ENCODE measurements at places on chromosomes 11 and 22. TPM values are rescaled to one million over a fixed set of nuclear protein-coding genes. Genes with fewer than 3 reads are reported as not detected.
A peak's percentile ranks its signal among the peaks of the same experiment; 100 is the strongest.

The CSNK2A3 gene
- not detected for total RNA-seq

The NPTXR gene
- 2.8 TPM for total RNA-seq

The GRIK4 gene
- 2.5 TPM for total RNA-seq

The OR52E8 gene
- not detected for total RNA-seq

The APOBEC3B gene
- 1.9 TPM for total RNA-seq

The MAPK8IP2 gene
- total RNA-seq: 0.83 TPM

The NAALAD2 gene
- total RNA-seq: 1.7 TPM

The SLC15A3 gene
- total RNA-seq: 8.4 TPM

The SCGB1D2 gene
- not detected for total RNA-seq

The XRCC6 gene
- 130 TPM for total RNA-seq

The FGF3 gene
- not detected for total RNA-seq

The PATZ1 gene
- 12.4 TPM for total RNA-seq

The MPPED1 gene
- not detected for total RNA-seq

DNA sequence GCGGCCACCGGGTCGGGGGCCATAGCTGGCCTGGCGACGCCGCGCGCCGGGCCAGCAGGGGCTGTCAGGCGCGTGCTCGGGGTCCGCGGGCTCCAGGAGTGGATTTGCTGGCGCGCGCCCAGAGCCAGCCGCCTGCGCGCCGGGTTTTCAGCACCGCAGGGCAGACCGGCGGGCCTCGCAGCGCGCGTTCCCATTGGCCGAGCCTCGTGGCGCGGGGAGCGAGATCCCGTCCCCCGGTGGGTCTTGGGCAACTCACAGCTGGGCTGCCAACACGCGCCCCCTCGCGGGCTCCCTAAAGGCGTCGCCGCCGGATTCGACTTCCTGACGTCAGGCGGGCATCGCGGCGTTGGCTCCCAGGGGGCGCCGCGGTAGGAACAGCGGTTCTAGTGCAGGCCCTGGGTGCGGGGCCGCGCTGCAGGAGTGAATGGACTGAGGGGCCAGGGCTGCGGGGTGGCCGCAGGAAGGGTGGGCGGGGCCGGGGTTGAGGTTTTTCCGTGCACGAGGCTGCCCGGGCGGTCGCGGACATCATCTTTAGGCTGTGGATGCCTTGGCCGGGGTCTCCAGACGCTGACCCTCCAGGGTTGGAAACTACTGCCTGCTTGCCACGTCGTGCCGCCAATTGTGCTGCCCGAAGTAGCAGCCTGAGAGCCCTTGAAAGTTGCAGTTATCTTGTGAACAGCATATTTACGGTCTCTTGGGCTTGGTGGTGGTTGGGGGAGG, at the start of gene FADS1:
FADS1 (minus strand) TSS at position 268 of the 720 bp plus-strand sequence; CDS start at position 194, 74 bp downstream.
- DNase-seq: peak; percentile 89
- H3K36me3 ChIP-seq: peaks cover 4% of the 10 kb centered on the region

DNA sequence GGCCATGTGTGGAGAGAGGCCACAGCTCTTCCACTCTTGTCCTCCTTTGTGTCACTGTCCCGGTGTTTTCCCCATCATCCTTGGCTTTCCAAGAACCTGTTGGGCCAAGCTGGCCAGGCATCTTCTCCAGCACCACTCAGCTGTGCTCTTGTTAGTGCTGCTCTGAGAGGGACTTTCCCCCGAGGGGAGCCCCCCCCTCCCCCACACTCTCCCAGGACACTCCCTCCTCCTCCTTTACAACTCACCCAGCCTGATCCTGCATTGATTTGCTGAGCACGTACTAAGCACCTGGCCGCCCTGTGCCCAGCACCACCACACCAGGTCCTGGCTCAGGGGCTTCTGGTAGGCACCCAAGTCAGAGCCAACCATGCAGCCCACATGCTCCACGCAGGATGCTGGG, 13.2 kb downstream of the TP53AIP1 start:
- no peak for DNase-seq
- no peaks in the 10 kb centered on the region for H3K27me3 ChIP-seq
- H3K4me3 ChIP-seq: no peak overlapping the region
- no peak overlapping the region for H3K27ac ChIP-seq
- no peaks in the 10 kb centered on the region for H3K36me3 ChIP-seq
- H3K4me1 ChIP-seq: no peaks in the 10 kb centered on the region

DNA sequence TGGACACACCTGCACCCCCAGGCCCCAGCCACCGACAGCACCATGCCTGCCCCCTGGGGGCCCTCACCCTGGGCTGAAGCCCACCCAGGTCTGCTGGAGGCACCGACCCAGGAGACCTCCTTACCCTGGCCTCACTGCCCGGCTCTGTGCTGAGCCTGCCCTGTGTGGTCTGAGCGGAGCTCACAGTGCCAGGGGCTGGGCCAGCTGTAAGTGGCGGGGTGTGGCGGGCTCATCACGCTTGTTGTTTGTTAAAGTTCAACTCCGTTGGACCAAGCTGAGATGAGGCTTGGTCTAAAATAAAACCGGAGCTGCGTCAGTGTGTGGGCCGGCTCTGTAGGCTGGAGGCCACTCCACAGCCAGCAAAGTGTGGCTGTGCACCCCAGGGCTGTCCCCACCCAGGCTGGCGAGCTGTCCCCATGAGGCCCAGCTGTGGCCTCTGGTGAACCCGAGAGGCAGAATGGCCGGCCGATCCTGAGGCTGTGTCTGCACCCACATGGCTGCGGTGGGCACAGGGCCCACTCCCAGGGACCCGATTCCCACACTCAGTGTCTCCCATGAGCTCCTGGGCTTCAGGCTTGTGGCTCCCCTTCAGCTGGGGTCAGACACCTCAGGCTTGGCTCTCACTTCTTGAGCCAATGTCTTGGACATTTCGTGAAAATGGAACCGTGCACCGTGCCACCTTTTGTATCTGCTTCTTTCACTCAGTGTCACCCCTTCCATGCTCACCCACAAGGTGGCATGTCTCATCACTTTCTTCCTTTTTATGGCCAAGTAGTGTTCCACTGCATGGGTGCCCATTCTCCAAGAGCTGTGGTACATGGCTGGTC, 137.9 kb downstream of the CTTN start:
- peak; percentile 26 for DNase-seq
- no peaks in the 10 kb centered on the region for H3K4me1 ChIP-seq
- no peaks in the 10 kb centered on the region for H3K27me3 ChIP-seq
- no peaks in the 10 kb centered on the region for H3K36me3 ChIP-seq
- no peak overlapping the region for H3K4me3 ChIP-seq
- no peak overlapping the region for H3K27ac ChIP-seq

DNA sequence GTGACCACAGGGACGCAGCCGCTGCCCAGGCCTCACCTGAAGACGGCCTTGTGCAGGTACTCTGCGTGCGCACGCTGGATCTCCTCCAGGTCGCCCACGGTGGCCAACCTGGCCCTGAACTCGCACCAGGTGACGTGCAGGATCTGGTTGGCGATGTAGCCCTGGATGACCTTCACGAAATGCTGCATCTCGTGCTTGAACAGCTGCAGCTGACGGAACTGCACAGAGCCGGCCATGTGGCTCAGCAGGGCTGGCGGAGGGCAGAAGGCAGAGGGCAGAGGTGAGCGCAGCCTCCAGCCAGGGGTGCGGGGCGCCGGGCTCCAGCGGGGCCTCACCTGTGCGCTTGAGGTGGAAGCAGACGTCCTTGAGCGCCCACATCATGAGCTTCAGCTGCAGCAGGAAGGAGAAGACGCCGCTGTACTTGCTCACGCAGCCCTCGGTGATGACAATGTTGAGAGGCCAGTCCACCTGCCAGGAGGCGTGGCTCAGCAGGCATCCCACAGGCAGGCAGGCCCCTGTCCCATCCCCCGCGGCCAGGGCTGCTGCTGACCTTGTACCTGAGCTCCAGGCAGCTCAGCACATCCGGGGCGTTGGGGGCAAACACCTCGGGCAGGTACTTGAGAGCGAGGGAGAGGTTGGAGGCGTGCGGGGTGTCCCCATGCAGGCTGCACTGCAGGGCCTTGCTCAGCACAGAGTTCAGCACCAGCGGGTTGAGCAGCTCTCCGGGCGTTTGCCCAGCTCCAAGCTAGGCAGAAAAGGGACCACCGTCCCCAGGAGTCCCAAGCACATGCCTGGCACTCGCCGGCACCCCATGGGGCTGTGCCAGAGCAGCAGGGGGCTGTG, 17.6 kb downstream of the SELENOO start:
- H3K27ac ChIP-seq: no peak overlapping the region

GRCh38 chr22:22139364-22139763, 105.2 kb upstream of the VPREB1 start:
- no peak overlapping the region for H3K4me3 ChIP-seq
- H3K27ac ChIP-seq: no peak overlapping the region
- H3K4me1 ChIP-seq: no peaks in the 10 kb centered on the region
- H3K27me3 ChIP-seq: no peaks in the 10 kb centered on the region

- no peaks in the 10 kb centered on the region for H3K27me3 ChIP-seq
- H3K27ac ChIP-seq: peak overlapping the region; percentile 63
- no peaks in the 10 kb centered on the region for H3K36me3 ChIP-seq
- no peaks in the 10 kb centered on the region for H3K4me1 ChIP-seq
- H3K4me3 ChIP-seq: no peak overlapping the region
Observed at GRCh38 chr11:126140201-126140925, 71.1 kb downstream of the RPUSD4 start.

DNA sequence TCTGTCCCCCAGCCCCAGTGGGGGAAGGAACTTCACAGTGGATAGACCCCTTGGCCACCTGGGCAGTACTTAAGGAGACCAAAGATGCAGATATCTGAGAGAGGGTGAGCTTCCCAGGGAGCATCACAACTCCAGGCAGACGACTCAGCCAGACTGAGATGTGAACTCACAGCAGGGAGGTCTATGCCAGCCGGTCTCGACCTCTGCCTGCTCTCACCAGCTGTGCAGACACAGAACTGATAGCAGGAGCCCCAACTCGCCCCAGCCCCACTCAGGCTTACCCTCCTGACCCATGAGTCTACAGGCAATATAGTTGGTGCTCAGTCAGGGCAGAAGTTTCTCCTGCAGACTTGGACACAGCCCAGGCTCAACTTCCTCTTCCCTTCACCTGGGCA, 29.7 kb upstream of the ACCSL start:
- no peak overlapping the region for H3K4me3 ChIP-seq
- no peak overlapping the region for H3K27ac ChIP-seq
- DNase-seq: no peak
- no peaks in the 10 kb centered on the region for H3K27me3 ChIP-seq
- H3K36me3 ChIP-seq: no peaks in the 10 kb centered on the region
- no peaks in the 10 kb centered on the region for H3K4me1 ChIP-seq

DNA sequence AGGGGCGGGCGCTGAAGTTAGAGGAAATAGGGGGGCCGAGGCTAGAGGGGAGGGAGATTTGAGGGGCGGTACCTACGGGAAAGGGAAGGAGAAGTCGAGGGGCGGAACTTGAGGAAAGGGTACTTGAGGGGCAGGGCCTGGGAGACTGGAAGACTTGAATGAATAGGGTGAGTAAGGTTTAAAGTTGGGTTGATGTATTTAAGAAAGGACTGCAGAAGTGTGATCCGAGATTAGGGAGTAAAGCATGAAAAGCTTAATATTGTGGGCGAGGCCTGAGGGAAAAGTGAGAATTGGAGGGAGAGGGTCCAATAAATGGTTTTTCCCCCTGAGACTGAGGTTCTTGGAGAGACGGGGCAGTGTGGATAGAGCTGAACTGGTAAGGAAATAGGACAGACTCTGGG, 723 bp downstream of the HSCB start:
- H3K27me3 ChIP-seq: no peaks in the 10 kb centered on the region
- no peaks in the 10 kb centered on the region for H3K36me3 ChIP-seq
- H3K27ac ChIP-seq: peak overlapping the region; percentile 95
- peak; percentile 87 for DNase-seq
- H3K4me1 ChIP-seq: no peaks in the 10 kb centered on the region

GRCh38 chr22:46879083-46879482, 116.6 kb downstream of the TBC1D22A start:
- H3K4me1 ChIP-seq: no peaks in the 10 kb centered on the region
- no peak overlapping the region for H3K27ac ChIP-seq
- H3K27me3 ChIP-seq: no peaks in the 10 kb centered on the region

- peaks cover 7% of the 10 kb centered on the region for H3K4me1 ChIP-seq
- peak overlapping the region; percentile 74 for H3K27ac ChIP-seq
- no peak for DNase-seq
- no peaks in the 10 kb centered on the region for H3K36me3 ChIP-seq
Observed at GRCh38 chr11:46243796-46244109, 33.7 kb upstream of the CREB3L1 start.

- DNase-seq: peak; percentile 32
- H3K27me3 ChIP-seq: no peaks in the 10 kb centered on the region
- no peak overlapping the region for H3K4me3 ChIP-seq
- H3K36me3 ChIP-seq: no peaks in the 10 kb centered on the region
- H3K27ac ChIP-seq: no peak overlapping the region
Observed at GRCh38 chr11:76700177-76701100, 29.9 kb upstream of the LRRC32 start.

- DNase-seq: no peak
- no peak overlapping the region for H3K27ac ChIP-seq
- H3K4me3 ChIP-seq: no peak overlapping the region
- H3K4me1 ChIP-seq: no peaks in the 10 kb centered on the region
- no peaks in the 10 kb centered on the region for H3K27me3 ChIP-seq
- no peaks in the 10 kb centered on the region for H3K36me3 ChIP-seq
Observed at GRCh38 chr11:65067446-65067845, 9.1 kb upstream of the NAALADL1 start.

DNA sequence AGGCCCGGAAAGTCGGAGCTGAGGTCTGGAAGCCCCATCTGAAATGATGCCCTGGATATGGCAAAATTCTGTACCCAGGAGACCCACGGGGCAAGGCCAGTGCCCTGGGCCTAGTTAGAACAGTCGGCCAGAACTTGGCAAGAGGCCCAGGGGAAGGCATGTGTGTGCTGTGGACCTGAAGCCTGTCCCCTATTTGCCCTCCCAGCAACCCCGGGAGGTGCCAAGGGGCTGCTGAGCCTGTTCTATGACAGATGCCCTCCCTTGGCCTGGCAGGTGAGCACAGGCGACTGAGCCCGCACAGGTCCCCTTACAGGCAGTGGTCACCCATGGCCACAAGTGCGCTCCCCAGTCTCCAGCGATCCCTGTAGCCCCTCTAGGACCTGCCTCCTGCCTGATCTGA, 51.7 kb downstream of the NAT10 start:
- no peak overlapping the region for H3K27ac ChIP-seq
- H3K4me3 ChIP-seq: no peak overlapping the region
- H3K27me3 ChIP-seq: no peaks in the 10 kb centered on the region
- no peaks in the 10 kb centered on the region for H3K4me1 ChIP-seq

- no peak overlapping the region for H3K27ac ChIP-seq
- no peak overlapping the region for H3K4me3 ChIP-seq
- no peak for DNase-seq
Observed at GRCh38 chr22:26553056-26553752, 36.7 kb downstream of the TPST2 start.

DNA sequence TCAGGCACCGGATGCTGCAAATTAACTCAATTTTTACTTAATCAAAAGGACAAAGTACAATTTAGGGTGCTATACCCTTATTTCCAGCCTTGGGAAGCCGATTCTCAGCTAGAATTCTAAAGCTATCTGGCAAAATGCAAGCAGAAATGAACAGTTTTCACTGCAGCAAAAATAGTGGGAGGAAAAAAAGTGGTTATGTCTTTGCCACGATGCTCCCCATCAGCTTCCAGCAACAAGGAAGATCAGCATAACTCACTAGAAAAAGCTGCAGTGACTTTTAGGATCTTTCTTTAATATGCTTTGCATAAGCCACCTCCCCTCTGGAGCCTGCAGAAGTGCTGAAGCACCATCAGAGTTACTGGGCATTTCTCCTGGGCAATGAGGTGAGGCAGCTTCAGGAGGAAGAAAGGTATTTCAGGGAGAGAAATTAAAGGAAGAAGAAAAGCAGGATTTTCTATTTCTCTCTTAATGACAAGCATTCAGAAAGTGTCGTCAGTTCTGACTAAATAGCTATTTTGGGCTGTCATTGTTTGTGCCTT, 702.9 kb downstream of the DLG2 start:
- no peak overlapping the region for H3K27ac ChIP-seq
- H3K27me3 ChIP-seq: no peaks in the 10 kb centered on the region
- DNase-seq: no peak
- no peaks in the 10 kb centered on the region for H3K4me1 ChIP-seq
- H3K4me3 ChIP-seq: no peak overlapping the region

- H3K4me3 ChIP-seq: no peak overlapping the region
- H3K4me1 ChIP-seq: peaks cover 19% of the 10 kb centered on the region
- peaks cover 19% of the 10 kb centered on the region for H3K27me3 ChIP-seq
- H3K36me3 ChIP-seq: no peaks in the 10 kb centered on the region
Observed at GRCh38 chr22:29319072-29319471, 3.6 kb upstream of the RASL10A start.

Data from Peyer's patch (tissue), 4 donors.